ENCODE measurements at places on chromosomes 2 and 18. TPM values are rescaled to one million over a fixed set of nuclear protein-coding genes. Genes with fewer than 3 reads are reported as not detected.

RGPD4 gene
- total RNA-seq = not detected

DSG3 gene
- total RNA-seq = not detected

CNGA3 gene
- 0.87 TPM for total RNA-seq

ZNF396 gene
- total RNA-seq = 0.67 TPM

C1QL2 gene
- not detected for total RNA-seq

SGPP2 gene
- total RNA-seq = not detected

DNA sequence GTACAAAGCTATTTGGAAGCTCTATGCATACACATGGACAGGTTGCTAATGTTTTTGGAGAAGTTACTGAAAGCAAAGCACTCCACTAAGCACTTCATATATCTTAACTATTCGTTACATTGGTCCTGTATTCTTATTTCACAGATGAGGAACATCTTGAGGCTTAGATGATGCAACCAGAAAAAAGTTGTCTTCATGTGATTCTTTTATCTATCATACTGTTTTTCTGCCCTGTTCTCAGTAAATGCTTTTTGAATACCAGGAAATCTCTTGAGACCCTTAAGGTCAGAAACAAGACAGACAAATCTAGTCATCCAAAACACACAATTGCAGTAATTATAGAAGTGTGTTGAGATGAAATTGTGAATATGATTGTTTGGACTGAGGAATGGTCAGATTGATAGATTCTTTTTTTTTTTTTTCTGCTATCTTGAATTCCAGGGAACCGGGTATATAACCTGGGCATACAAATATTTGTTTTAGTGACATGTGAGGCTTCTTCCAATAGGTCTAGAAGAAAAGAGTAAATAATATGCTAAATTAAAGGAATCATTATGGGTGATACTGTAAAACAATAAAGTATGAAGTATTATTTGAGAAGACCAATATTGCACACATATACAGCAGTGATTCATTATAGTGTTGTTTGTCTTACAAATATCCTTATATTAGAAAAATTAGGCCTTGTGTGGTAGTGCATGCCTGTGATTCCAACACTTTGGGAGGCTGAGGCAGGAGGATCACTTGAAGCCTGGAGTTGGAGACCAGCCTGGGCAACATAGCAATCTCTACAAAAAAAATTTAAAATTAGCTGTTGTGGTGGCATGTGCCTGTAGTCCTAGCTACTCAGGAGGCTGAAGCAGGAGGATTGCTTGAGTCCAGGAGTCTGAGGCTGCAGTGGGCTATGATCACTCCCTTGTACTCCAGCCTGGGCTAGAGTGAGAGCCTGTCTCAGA lies 33.7 kb downstream of the EHBP1 start:
- no peak for DNase-seq

- no peak for DNase-seq
Measured at GRCh38 chr2:223865124-223865523, 27.7 kb upstream of the AP1S3 start.

- peak; percentile 10 for DNase-seq
Measured at GRCh38 chr2:180203972-180204371, 196.9 kb upstream of the CWC22 start.

DNA sequence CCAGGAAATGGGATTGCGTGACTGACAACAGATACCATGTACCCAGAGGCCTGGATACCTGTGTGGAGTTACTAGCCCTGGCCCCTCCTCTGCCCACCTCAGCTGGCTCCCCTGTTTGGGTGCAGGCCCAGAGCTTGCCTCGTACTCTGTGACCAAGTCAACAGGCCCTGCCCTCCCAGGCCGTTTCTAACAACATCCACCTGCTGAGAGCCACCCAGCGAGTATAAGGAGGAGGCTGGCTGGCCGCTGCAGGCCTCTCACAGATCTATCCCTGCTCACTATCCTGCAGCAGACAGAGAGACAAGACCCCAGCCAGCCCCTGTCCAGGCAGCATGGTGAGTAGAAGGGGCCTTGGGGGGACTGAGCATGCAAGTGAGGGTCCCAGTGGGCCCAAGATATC lies 12.5 kb upstream of the TUBA4A start:
- no peak for DNase-seq

GRCh38 chr2:225773148-225773547 lies 373.6 kb downstream of the NYAP2 start:
- no peak for DNase-seq

DNA sequence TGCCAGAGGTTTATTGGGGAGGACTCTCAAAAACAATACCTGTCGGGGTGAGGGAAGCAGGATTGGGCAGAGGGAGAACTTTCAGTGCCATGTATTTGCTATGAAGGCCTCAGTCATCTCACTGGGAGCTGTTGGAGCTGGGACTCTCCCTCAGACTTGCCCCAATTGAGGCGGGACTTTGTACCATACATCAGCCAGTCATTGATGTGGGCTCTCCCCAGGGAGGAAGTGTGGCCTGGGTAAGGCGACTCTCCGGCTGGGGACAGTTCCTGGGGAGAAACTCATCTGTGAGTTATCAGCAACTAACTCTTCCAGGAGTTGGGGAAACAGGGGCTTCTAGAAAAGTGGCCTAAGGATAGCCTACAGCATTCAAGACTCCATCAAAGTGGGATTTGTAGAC lies 66.5 kb downstream of the FTCDNL1 start:
- no peak for DNase-seq

GRCh38 chr2:160006475-160006874 lies 55.9 kb downstream of the PLA2R1 start:
- no peak for DNase-seq

DNA sequence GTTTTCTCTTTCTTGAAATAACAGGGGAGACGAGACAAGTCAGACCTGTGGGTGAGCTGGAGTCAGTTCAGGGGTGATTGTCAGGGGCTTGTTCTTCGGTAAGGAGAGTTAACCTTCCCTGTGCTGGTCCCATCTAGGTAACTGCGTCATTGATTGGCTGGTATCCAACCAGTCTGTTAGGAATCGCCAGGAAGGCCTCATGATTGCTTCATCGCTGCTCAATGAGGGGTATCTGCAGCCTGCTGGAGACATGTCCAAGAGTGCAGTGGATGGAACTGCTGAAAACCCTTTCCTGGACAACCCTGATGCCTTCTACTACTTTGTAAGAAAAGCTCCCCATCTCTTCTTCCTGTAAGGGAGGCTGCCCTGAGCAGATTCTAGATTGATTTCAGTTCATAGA lies 21.3 kb downstream of the PLEK start:
- DNase-seq = no peak

- DNase-seq = no peak
Measured at GRCh38 chr2:1633092-1633671, 111.1 kb downstream of the PXDN start.

GRCh38 chr18:72180689-72181088 lies 363.5 kb downstream of the CBLN2 start:
- no peak for DNase-seq

GRCh38 chr18:8858888-8859511 lies 153.6 kb downstream of the MTCL1 start:
- DNase-seq = peak; percentile 92

GRCh38 chr2:64062840-64063239 lies 43.6 kb upstream of the VPS54 start:
- peak; percentile 41 for DNase-seq

- DNase-seq = no peak
Measured at GRCh38 chr2:149409506-149409905, 79.1 kb downstream of the LYPD6 start.

- DNase-seq = no peak
Measured at GRCh38 chr18:62975785-62976184, 260.4 kb downstream of the PHLPP1 start.

DNA sequence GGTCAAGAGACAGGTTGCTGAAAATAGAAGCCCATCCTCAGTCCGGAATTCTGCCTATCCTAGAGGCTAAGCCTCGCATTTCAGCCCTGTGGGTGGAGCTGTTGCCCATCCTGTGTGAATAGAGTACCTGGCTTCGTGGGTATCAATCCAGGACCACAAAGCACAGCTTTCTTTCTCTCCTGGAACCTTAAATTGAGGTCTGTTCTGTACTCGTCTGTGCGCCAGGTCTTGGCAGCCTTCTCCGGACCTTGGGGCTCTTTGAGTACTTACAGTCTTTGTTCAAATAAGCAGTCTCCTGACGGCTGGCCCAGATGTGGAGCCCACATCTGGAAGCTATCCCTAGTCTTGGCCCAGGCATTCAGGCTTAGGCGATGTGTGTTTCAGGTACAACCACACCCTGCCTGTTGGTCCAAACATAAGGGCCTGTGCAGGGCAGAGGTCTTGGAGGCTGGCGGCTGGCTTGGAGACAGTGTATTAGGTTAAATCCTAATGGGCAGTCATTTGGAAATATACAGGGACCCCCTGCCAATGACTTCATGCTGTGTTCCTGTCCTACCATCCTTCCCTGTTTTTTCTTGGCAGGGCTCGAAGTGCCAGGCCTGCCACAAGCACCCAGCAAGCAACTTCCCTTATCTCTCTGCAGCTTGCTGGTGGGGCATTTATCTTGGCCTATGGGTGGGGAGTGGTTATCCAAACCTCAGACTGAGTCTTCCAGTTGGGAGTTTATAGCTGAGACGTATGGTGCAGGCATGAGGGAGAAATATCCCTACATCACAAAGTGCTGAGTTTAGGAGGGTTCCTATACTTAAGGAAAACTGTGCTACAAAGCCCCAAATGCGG lies 294.1 kb downstream of the BCL2 start:
- no peak for DNase-seq

DNA sequence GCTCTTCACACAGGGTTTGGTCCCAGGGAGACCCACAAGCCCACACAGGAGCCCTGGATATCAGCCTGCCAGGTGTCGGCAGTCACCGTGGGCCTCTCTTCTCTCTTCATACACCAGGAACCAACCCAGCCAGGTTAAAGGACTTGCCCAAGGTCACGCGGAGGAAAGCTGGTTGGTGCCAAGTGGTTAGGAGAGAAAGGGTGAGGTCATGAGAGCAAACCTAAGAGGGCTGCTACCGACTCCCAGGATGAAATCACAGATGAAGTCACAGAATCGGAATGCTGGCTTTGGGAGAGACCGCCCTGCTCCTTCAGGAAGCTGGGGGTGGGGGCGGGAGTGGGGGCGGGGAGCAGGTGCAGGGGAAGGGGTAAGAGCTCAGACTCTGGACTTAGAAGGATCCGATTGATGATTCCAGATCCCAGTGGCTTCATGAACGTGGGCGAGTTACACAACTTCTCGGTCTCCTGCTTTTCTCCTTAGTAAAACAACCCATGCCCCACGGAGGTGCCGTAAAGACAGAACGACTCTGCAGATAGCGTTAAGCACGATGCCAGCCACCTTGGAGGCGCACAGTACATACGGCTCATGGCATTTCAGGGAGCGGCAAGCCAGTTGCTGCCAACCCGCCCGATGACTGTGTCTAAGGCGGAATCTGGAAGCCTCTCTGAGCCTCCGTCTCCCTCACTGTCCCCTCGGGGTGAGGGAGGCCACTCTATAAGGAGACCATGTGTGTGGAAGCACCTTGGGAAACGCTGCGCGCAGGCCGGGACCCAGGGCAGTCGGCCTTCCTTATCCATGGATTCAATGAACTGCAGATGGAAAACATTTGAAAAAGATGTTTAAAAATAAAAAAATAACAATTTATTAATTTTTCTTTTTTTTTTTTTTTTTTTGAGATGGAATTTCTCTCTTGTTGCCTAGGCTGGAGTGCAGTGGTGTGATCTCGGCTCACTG lies 23.0 kb upstream of the TAF1B start:
- DNase-seq = no peak

- no peak for DNase-seq
Measured at GRCh38 chr18:63140997-63141777, 178.4 kb downstream of the BCL2 start.

- DNase-seq = no peak
Measured at GRCh38 chr2:226087051-226087450, 687.5 kb downstream of the NYAP2 start.

GRCh38 chr2:23301136-23301535 lies 83.8 kb upstream of the KLHL29 start:
- DNase-seq = peak; percentile 17

GRCh38 chr2:30770816-30771576 lies 36.2 kb downstream of the CAPN13 start:
- DNase-seq = no peak

GRCh38 chr2:148167241-148167766 lies 146.4 kb downstream of the MBD5 start:
- DNase-seq = no peak

GRCh38 chr18:35291166-35291565 lies 1.1 kb upstream of the ZSCAN30 start:
- DNase-seq = no peak

GRCh38 chr2:32743480-32744236 lies 115.8 kb downstream of the TTC27 start:
- peak; percentile 7 for DNase-seq

DNA sequence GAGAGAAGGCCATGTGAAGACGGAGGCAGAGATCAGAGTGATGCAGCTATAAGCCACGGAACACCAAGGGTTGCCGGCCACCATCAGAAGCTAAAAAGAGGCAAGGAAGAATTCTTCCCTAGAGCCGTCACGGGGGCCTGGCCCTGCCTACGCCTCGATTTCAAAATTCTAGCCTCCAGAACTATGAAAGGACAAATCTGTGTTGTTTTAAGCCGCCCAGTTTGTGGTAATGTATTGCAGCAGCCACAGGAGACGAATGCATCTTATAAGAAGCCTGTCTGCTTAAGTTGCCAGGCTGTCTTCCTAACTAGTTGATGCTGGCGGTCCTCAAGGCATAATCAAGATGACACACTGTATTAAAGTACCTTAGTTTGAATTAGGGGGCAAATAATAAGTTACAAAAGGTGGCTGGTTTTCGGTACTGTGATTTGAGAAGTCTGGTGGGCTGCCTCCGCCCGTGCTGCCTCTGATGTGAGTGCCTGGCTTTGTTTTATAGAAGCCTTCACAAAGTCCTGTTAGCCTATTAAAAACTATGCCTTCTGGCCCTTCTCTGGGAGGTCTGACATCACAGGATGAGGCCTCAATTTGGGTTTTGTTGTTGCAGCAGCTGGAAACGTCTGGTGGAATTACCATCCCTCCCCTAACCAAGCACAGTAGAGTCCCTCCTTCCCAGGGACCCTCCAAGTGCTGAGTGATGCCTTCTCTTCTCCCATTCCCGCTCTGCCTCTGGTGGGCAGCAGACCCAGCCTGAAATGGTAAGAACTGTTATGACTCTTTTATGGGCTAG lies 53.6 kb downstream of the SRD5A2 start:
- DNase-seq = peak; percentile 47

- no peak for DNase-seq
Measured at GRCh38 chr18:378079-378478, 110.2 kb upstream of the THOC1 start.

GRCh38 chr2:241039416-241039815 lies 41.0 kb downstream of the SNED1 start:
- no peak for DNase-seq

GRCh38 chr18:25305584-25305983 lies 46.4 kb downstream of the ZNF521 start:
- no peak for DNase-seq

- no peak for DNase-seq
Measured at GRCh38 chr2:173185437-173185836, 109.8 kb downstream of the MAP3K20 start.

DNA sequence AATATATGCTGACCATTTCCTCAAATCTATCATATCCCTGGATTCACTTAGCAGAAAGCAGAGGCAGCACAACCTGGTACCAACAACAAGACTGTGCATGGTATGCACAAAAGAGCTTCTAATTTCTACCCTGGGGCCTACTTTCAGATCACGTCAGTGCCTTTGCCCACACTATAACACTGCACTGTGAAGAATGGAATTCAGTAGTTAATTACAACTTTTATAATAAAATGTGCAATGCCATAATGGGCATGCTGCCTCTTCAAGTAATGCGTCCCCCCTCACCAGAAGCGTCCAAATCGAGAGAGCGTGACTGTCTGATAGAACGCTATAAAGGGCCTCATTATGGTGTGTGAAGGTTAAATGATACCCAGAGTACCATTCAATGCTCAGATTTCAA lies 328.1 kb upstream of the PKDCC start:
- no peak for DNase-seq

All from HFFc6 (cell line).